Activated CD4-positive, alpha-beta T cell treated with anti-CD3 and anti-CD28 coated beads for 1 hour (primary cell): ENCODE measurements at places on chromosomes 16 and 17.
A peak's percentile ranks its signal among the peaks of the same experiment; 100 is the strongest.

DNA sequence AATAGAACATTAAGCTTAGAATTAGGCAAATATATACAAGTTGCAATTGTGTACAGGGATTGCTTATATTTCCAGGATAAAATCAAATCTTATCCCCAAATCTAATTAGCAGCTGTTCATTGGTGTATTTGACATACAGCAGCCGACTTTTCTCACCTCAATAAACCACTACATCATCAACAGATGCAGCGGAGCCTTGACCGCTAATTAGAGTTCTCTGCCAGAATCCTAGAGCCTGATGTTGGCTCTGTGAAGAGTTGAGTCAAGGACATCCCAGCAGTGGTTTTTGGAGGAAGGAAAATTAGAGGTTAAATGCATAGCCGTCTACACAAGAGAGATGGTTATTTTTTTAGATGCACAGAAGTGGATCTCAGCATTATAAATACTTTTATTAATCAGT lies 221.9 kb upstream of the CACNG5 start:
- DNase-seq: no peak

- no peak for DNase-seq
Measured at GRCh38 chr16:85515319-85515745, 97.8 kb upstream of the GSE1 start.

DNA sequence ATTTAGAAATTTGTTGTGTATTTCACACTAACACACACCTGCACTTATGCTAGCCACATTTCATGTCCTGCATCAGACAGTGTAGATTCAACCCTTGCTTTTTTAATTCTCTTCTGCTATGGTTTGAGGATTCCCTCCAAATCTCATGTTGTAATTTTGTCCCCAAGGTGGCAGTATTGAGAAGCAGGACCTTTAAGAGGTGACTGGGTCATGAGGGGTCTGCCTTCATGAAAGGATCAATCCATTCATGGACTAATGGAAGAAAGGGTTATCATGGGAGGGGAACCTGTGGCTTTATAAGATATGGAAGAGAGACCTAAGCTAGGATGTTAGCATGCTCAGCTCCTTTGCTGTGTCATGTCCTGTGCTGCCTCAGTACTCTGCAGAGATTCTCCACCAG lies 1032.2 kb downstream of the CDH11 start:
- DNase-seq: no peak

GRCh38 chr16:77462894-77463293 lies 28.1 kb upstream of the ADAMTS18 start:
- no peak for DNase-seq

GRCh38 chr17:48523010-48523409 lies 7.8 kb downstream of the HOXB1 start:
- DNase-seq: no peak

- no peak for DNase-seq
Measured at GRCh38 chr16:68664297-68664696, 19.2 kb downstream of the CDH3 start.

GRCh38 chr17:79986411-79987186 lies 49.1 kb downstream of the TBC1D16 start:
- no peak for DNase-seq

- no peak for DNase-seq
Measured at GRCh38 chr17:62716834-62717588, 89.5 kb downstream of the MRC2 start.

DNA sequence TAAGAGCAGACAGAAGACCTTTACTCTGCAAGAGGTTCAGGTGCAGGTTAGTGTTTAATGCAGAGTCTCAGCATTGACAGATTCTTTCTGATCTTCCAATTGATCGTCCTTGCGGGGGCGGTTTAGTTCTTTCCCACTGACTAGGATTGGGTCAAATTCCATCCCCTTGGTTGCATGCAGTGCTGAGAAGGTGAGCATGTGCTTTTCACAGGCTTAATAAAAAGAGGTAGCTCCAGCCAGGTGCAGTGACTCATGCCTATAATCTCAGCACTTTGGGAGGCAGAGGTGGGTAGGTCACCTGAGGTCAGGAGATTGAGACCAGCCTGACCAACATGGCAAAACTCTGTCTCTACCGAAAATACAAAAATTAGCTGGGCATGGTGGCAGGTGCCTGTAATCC lies 7.5 kb upstream of the ITGAD start:
- DNase-seq: no peak

- DNase-seq: no peak
Measured at GRCh38 chr17:4657678-4658077, 16.2 kb upstream of the ALOX15 start.

GRCh38 chr17:19719355-19720209 lies 3.2 kb upstream of the SLC47A2 start:
- DNase-seq: no peak

- no peak for DNase-seq
Measured at GRCh38 chr17:63927464-63928171, 4.5 kb downstream of the CD79B start.

- no peak for DNase-seq
Measured at GRCh38 chr16:83983491-83983890, 15.4 kb downstream of the NECAB2 start.

DNA sequence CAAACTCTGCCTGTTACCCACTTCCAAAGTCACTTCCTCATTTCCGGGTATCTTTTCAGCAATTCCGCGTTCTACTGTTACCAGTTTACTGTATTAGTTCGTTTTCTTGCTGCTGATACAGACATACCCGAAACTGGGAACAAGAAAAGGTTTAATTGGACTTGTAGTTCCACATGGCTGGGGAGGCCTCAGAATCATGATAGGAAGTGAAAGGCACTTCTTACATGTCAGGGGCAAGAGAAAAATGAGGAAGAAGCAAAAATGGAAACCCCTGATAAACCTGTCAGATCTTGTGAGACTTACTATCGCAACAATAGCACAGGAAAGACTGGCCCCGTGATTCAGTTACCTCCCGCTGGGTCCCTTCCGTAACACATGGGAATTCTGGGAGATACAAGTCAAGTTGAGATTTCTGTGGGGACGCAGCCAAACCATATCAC lies 30.9 kb downstream of the PAFAH1B1 start:
- DNase-seq: no peak

- no peak for DNase-seq
Measured at GRCh38 chr16:50121278-50121677, 31.8 kb upstream of the TENT4B start.

DNA sequence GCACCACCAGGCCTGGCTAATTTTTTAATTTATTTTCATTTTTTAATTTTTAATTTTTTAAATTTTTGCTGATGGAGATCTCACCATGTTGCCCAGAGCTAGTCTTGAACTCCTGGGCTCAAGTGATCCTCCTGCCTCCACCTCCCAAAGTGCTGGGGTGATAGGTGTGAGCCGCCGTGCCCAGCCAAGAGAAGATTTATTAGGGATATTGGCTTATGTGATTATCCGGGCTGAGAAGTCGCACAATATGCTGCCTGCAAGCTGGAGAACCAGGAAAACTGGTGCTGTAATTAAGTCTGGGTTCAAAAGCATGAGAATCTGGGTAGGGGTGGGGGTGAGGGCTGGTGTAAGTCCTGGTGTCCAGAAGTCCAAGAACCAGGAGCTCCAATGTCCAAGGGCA lies 2.5 kb upstream of the C16orf90 start:
- DNase-seq: no peak

GRCh38 chr17:79561486-79562133 lies 49.2 kb downstream of the RBFOX3 start:
- DNase-seq: no peak

- no peak for DNase-seq
Measured at GRCh38 chr17:34241062-34241461, 14.0 kb upstream of the CCL2 start.

- DNase-seq: no peak
Measured at GRCh38 chr17:82388922-82389283, 17.3 kb downstream of the UTS2R start.

DNA sequence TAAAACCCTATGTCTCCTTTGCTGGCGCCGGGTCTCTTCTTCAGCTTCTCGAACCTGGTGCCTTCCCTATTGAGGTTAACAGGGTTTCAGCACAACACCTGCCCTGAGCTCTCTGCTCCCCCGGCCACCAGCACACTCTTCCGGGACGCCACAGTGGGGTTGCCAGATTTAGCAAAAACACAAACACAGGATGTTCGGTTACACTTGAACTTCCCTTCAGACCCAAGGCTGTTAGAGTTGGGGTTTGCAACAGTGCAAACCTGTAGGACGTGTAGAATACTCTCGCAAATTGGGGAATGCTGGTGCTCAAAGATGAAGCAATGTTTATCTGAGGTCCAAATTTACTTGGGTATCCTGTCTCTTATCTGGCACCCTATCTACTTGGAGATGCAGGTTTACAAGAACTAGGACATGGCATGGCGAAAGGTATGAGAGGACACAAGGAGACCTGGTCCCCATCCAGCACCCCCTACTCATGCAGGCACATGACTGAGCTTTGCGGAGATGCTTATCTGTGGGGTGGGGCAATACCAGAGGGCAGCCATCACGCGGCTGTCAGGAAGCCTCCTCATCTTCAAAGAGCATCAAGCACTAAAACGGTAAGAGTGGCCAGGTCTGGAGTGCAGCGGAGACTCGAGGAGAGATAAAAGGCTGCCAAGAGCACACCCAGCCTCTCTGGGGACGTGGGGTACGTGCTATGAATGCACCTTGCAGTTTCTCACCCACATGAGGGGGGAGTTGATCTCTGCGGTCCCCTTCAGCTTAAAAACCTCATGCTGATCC lies 52.8 kb downstream of the SDK2 start:
- DNase-seq: peak; percentile 20

- DNase-seq: no peak
Measured at GRCh38 chr17:4600563-4600962, 16.2 kb downstream of the SMTNL2 start.

DNA sequence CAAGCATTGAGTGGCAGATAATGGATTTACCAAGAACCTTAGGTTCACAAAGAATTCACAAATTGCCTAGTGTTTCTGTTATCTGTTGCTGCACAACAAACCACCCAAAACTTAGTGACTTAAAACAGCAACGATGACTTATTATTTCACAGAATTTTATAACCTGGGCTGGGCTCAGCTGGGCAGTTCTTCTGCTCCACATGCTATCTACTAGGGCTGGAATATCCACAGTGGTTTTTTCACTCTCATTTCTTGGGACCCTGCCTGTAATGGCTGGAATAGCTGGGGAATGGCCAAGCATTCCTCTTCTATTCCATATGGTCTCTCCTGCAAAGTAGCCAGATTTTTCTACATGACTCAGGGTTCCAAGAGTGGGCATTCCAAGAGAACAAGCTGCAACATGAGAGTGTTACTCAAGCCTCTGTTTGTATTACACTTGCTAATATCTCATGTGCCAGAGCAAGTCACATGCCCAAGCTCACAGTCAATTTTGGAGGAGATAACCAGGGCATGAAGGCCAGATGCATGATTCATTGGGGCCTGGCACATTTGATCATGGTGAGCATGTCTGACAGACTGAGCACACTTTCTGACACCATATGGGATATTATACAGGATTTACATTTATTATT lies 4.9 kb upstream of the PSMD7 start:
- no peak for DNase-seq

GRCh38 chr16:66480265-66481080 lies 53.4 kb downstream of the BEAN1 start:
- no peak for DNase-seq

- no peak for DNase-seq
Measured at GRCh38 chr16:6977916-6978315, 354.7 kb upstream of the RBFOX1 start.

GRCh38 chr16:987906-988305 lies 6.3 kb downstream of the SOX8 start:
- DNase-seq: no peak

GRCh38 chr16:1713933-1714332 lies 7.9 kb downstream of the MAPK8IP3 start:
- no peak for DNase-seq

DNA sequence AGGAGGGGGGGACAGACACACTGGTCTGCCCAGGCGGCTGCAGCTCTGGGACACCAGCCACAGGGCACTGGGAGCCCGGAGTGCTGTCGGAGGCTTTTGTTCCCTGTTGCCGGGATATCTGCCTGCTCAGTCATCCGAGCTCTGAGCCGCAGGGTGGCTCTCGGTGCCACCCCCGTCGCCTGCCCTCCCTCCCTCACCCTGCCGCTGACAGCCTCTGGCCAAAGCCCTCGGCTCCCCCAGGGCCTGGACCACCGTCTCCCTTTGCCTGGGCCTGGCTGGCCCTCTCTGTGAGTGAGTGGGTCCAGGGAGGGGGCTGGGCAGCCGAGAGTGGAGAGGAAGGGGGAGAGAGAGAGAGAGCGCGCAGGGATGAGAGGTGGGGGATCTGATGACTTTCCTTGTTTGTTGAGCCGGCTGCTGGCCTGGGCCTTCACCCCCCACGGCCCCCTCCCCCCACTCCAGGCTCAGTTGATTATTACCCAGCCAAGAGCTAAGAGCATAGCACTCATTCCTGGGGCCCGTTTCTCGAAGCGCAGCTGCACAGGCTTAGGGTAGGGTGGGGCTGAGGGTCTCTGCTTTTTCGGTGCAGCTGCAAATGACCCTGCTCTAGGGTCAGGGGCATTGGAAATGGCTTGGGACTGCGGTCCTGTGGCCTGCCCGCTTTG lies 2.7 kb downstream of the FOXJ1 start:
- DNase-seq: no peak

GRCh38 chr17:61160204-61160603 lies 239.4 kb upstream of the TBX2 start:
- DNase-seq: no peak

DNA sequence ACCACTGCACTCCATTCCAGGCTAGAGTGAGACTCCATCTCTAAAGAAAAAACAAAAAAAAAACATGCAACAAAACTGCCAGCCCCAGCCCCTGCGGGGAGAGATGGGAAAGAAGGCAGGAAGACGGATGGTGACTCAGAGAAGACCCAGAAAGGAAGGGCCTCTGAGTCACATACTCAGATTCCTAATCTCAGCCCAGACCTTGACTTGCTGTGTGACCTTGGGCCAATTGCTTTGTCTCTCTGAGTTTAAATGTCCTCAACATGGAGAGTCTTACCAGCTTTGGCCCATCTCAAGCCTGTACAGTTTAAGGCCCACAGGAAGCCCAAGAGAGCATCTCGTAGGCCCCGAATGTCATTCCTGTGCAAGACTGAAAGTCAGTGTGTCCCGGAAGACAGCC lies 86.5 kb upstream of the LHX1 start:
- no peak for DNase-seq

DNA sequence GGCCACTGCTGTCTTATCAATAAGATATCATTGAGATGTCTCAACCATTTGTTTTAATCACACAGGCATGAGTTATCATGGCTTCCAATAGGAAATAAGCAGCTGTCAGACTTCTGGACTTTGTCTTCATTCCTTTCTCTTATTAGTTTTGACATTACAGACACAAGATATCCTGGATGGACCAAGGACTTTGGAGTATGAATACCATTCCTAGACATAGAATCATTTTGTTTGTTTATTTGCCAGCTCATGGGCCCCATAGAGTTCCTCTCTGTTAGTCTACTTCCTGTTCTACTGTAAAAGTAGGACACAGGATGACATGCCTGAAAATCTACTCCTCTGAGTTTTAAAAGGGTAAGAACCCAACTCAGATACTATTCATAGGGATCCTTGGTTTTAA lies 77.7 kb upstream of the KCNJ16 start:
- no peak for DNase-seq
